Stimulated activated CD4-positive, alpha-beta T cell treated with anti-CD3 and anti-CD28 coated beads, Interleukin-2, amount 100 ng/mL, for 48 hours (primary cell): ENCODE measurements at places on chromosomes 2 and 18.

DNA sequence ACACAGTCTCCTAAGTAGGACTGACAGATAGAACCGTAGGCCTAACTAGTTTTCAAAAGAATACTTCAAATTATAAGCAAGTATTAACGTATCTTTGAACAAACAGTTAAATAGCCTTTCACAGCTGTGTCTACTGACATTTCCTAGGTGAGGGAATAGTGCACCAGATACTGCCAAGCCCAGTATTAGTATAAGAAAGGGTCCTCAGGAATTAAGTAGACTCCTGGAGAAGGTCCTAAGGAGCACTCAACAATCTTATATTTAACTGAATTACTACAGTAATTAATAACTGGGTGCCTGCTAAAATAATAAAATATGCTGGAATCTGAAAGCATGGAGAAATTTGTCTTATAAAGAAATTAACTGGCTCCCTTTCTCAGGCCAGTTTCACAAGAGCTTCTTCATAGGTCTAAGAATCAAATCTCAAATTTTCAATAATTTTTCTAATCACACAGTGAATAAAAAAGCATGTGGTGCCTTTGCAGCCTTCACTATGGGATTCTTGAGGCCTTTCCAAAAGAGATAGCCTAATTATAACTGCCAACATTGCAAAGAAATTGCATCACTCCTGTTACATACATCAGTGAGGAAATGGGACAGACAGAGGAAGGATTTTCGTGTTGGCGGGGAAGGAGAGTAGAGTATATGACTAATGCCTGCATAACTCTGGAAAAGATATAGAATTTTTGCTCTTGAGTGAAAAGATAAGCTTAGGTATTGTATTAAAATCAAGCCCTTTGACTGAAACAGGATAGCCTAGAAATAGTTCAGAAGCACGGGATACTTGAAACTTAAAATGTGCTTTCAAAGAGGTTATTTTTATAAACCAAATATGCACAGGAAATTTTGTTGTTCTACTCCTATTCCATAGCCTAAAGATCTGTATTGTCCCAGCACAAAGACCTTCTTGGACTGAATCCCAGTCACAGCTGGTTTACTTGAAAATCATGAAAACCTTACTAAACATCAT lies 228.6 kb upstream of the STK17B start:
- DNase-seq: no peak

GRCh38 chr2:94956797-94957391 lies 68.6 kb upstream of the MAL start:
- peak; percentile 32 for DNase-seq

DNA sequence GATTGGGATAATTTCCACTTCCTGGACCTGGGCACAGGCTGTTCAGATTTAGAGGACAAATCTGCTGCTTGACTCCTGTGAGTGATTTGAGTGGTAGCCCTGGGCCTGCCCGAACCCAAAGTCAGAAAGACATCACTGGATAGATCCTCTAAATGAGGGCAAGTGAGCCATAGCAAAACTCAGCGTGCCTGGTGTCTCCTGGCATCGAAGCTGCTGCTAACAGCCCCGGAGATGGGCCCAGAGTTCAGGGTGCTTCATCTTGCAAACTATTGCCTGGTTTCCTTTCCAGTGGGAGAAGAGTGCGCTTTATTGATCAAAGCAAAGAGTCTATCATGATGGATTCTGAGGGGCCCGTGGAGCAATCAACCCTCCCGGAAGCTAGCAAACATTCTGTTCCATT lies 153.1 kb upstream of the KLHL29 start:
- DNase-seq: no peak

DNA sequence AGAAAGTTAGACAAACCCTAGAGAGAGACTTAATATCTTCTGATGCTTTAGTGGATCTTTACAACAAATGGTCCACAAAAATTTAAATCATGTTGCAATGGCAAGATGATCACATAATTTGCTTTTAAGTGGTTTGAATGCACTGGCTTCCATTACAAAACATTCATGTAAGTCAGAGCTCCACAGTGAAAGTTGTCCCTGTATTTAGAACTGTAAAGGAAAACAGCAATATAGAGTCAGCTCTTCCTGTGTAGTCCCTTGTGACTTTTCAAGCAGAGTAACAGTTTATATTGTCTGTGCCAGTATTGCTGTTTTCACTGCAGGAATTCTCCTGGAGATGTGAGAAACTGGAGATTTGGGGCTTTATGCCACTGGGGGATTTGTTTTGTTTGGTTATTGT lies 77.7 kb downstream of the MEIS1 start:
- DNase-seq: no peak

DNA sequence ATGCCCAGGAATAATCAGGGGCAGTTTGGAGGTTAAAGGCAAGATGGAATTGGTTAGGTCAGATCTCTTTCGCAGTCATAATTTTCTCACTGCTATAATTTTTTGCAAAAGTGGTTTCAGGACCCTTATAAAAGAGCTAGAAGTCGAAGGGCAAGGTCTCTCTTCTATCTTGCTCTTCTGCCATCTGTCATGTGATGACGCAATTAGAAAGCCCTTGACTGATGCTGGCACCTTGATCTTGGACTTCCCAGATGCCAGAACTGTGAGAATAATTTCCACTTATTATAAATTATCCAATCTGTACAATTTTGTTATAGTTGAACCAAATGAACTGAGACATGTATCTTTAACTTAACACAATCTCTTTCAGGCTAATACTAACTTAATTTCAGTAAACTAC lies 6.3 kb upstream of the RALBP1 start:
- no peak for DNase-seq

- no peak for DNase-seq
Observed at GRCh38 chr2:229313591-229313990, 42.5 kb upstream of the PID1 start.

- DNase-seq: no peak
Observed at GRCh38 chr2:111667542-111668273, 216.3 kb downstream of the ANAPC1 start.

GRCh38 chr2:9211496-9211895 lies 4.9 kb downstream of the ASAP2 start:
- no peak for DNase-seq

- DNase-seq: no peak
Observed at GRCh38 chr2:239930378-239930777, 94.8 kb downstream of the NDUFA10 start.

- no peak for DNase-seq
Observed at GRCh38 chr2:232887171-232887850, 17.2 kb downstream of the SNORC start.

- DNase-seq: peak; percentile 48
Observed at GRCh38 chr18:2655954-2656236, 369 bp downstream of the SMCHD1 start.

DNA sequence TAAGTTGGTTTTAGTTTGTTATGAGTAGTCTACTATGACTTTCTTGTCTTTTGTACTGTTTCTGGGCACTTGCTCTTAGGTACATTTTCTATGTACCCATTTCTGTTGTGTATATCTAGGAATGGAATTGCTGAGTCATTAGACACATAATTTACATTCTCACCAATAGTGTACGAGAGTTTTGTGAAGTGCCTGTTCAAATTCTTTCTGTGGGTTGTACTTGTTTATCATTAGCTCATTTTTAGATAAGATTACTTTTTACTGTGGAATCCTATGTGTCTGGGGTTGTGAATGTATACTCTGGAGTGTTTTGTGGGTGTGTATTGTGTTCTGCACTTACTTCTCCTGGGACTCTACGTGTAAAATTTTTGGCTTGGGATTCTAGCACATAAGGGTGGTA lies 36.6 kb upstream of the CD28 start:
- DNase-seq: no peak

GRCh38 chr18:57816208-57816954 lies 13.3 kb upstream of the ATP8B1 start:
- DNase-seq: no peak
